G401 (cell line): ENCODE measurements at places on chromosomes 5 and 9. TPM values are rescaled to one million over a fixed set of nuclear protein-coding genes. Genes with fewer than 3 reads are reported as not detected.

Gene FIBCD1
- total RNA-seq: 2.4 and 2.6 TPM in 2 replicates

Gene GARIN3
- total RNA-seq: not detected in 2 replicates

Gene SLC34A1
- not detected in 2 replicates for total RNA-seq

Gene ZNF462
- total RNA-seq: 0.06 and 0.20 TPM in 2 replicates

Gene GAPT
- not detected in 2 replicates for total RNA-seq

Gene HTR1A
- not detected in 2 replicates for total RNA-seq

Gene RFX3
- 12.6 and 19.1 TPM in 2 replicates for total RNA-seq

Gene SETD9
- total RNA-seq: 16.0 and 43.8 TPM in 2 replicates

Gene PCDHB4
- total RNA-seq: 0.06 TPM in 1 of 2 replicates, not detected in the other

DNA sequence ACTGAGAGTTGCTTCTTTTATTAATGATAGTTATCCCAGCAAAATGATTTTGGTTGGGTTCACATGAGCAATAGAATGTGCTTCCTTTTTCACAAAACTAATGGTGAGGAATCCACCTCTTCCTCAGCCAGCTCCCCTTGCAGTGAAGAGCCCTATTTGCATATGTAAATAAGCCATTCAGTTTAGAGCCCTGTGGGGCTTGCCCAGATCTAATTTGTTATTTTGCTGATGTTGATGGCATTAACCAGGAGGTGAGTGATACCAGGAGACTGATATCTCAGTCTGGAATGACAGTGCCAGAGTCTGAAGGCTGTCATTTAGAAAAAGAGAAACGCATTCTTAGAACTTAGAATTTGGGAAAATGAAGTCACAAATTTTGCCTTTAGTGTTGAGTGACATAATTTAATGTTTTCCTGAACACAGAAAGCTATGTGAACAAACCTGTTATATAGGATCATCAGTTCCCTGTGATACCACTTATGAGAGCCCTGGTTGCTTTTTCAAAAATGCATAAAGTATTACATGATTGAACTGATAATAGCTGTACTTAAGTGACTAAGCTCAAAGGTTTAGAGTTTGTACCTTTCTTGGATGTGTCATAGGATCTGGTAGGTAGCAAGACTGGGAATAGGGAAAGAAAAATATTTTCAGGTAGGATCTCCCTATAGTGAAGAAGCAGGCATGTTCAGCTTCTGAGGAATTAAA is 271.6 kb downstream of the MAST4 start:
- DNase-seq: no peak

- DNase-seq: no peak
These were observed 207.7 kb downstream of the SPOCK1 start for GRCh38 chr5:137291436-137291835.

DNA sequence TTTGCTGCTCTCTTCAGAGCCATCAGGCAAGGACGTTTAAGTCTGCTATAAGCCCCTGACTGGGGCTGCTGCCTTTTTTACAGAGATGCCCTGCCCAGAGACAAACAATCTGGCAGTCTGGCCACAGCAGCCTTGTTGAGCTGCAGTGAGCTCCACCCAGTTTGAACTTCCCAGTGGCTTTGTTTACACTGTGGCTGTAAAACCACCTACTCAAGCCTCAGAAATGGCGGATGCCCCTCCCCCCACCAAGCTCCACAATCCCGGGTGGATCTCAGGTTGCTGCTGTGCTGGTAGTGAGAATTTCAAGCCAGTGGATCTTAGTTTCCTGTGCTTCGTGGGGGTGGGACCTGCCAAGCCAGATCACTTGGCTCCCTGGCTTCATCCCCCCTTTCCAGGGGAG is 59.7 kb upstream of the SNCAIP start:
- no peak for DNase-seq

DNA sequence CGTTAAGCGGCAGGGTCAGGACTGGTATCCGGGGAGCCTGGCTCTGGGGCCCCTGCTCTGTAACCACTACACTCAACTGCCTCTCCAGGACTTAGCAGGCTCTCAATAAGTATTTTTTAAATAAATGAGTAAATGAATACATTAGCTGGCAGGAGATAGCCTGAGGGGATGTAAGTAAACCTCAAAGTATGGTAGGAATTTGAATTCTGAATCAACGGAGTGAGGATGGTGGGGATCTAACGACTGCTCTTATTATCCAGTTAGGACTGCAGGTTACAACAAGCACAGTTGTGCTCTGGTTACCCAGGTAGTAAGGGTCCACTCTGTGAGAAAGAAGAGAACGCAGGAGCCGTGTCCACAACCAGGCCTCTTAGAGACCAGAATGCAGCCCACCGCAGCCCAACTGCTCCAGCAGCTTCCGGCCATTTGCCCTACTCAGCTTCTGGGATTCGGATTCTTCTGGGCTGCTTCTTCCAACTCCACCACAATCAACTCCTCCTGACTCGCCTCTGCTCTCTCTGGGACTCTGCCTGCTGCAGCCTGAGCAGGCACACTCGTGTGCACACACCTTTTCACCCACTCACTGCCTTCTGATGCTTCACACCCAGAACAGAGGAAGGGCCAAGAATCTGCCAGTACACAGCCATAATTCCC is 52.6 kb downstream of the MED27 start:
- no peak for DNase-seq

- no peak for DNase-seq
These were observed 439 bp downstream of the SSBP2 start for GRCh38 chr5:81750308-81751008.

DNA sequence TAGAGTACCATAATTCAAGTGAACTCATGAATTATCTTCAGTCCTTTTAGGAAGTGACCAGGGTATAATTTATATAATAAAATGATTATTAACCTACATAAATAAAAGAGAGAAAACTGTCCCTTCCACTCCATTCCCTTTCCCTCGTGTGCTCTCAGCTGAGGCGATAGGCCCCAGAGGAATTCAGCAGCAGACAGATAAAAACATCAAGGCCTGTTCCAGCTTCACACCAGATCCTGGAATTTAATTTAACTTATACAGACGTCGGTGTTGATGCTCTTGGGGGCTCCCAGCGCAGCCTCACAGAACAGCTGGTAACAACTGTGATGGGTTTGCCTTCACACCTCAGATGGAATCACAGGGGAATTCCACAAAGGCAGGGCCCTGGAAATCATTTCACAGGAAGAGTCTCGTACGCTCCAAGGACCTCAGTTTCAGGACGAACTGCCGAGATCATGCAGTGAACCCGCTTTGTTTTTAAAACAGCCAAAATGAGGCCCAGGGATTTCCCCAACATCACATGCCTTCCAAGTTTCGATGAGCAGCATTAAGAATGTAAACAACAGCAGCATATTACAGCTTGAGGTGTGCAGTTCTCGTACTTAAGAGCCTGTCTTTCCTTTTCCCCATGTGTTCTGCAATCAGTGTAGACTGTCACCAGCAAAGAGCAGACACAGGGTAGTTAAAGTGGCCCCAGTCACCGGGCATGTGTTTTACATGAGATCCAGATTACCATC is 73.6 kb upstream of the ALDH1B1 start:
- no peak for DNase-seq

DNA sequence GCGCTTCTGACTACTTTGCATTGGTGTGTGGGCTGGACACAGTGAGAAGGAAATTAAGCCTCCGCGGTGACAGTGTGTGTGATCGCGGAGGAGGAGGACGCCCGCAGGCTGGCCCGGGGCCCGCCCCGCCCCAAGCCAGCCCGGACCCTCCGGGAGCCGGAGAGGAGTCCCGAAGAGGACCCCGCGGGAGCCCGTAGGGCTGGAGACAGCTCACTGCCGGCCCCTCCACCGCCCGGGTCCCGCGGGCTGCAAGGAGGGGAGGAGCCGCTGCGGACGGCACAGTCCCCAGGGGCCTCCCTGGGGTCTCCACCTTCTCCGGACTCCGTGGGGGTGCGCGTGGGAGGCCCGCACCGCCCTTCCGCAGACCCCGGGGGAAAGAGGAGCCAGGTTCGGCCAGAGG is 146.4 kb upstream of the ERCC6L2 start:
- DNase-seq: no peak

DNA sequence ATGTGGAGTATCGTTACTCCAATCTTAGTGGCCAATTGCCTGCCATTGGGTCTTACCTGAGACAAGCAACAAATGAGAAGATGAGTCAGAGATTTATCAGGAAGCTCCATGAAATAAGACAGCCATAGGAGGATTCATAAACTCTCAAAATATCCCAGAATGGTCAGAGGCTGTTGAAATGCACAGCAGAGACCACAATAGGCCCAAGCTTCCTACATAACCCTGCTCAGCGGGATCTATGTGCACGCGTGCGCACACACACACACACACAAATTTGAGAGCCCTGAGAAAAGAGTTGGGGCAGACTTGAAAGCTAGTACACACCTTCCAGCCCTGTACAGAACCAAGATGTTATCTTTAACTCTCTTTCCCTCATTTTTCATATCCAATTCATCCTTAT is 9.8 kb downstream of the UIMC1 start:
- no peak for DNase-seq

GRCh38 chr9:114371973-114372917 is 15.5 kb downstream of the AKNA start:
- no peak for DNase-seq

GRCh38 chr5:17306726-17307091 is 89.3 kb downstream of the BASP1 start:
- DNase-seq: no peak

DNA sequence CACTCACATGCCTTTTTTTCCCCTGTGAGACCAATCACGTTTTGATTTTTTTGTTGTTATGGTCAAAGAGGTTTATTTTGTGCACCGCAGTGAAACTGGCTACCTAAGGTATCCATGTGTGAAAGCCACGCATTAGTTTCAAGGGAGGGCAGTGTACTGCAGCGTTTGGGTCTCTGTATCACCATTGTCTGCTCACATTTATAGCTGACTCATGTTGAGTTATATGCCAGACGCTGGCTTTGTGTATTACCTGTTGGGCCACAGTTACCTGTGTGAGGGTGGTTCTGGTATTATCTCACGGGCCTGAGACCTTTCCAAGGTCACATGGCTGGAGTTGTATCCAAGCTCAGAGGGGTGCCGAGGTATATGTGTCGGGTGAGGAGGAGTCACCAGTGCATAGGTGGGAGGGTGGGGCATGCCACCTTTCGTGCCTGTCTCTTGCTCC is 75.8 kb downstream of the ARHGAP26 start:
- peak; percentile 47 for DNase-seq

- no peak for DNase-seq
These were observed 87.3 kb upstream of the GRAMD2B start for GRCh38 chr5:126335886-126336285.

- no peak for DNase-seq
These were observed 39.1 kb downstream of the SH3RF2 start for GRCh38 chr5:145975361-145976066.

GRCh38 chr5:67770431-67771025 is 445.0 kb upstream of the PIK3R1 start:
- no peak for DNase-seq

DNA sequence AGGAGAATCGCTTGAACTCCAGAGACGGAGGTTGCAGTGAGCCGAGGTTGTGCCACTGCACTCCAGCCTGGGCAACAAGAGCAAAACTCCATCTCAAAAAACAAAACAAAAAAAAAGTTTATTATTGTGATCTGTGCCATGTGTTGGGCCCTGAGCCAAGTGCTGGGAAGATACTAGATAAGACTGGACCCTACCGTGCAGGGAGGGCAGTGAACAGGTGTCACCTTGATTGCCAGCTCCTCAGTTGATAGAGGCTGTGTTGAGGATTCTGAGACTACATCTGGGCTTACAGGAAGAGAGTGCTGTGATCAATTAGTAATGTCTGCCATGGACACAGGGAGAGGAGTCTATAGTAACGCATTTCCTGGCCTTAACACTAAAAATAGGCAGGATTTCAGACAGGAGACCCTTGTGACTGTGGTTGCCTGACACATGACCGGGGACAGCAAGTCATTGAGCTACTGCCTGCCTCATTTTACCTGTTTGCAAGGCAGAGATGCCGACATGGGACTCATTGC is 201.5 kb downstream of the C9orf50 start:
- DNase-seq: no peak

- peak; percentile 2 for DNase-seq
These were observed 59.1 kb downstream of the BOD1 start for GRCh38 chr5:173557123-173557903.

DNA sequence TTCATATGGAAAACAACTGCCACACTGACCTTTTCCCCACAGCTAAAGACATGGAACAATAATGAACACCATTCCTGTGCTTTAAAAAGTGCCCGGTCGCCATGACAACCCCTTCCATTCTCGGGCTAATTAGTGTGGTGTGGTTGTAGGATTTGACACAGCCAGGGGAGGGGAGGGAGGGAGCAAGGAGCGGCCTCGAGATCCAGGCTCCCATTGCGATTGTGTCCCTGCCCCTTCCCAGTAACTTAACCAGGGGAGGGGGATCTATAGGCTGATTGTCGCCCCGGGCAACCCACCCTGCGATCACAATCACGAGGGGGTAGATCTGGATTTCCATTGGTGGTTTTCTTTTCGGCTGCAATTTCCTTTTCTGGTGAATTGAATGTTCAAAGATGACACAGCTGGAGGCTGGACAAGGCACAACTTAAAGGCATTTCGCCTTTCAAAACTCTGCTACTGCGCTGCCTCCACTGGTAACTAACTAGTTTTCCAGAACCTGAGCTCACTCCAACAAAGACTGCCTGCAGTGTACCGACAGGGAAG is 96.7 kb upstream of the RETREG1 start:
- DNase-seq: no peak

DNA sequence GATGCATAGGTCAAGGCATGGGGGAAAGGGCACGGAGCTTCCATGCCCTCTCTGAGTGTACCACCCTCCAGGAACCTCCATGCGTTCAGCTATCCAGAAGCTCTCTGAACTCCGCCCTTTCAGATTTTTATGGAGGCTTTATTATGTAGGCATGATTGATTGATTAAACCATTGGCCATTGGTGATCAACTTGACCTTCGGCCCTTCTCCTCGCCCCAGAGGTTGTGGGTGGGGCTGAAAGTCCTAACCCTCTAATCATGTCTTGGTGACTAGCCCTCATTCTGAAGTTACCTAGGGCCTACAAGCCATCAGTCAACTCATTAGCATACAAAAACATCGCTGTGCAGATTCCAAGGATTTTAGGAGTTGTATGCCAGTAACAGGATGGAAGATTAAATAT is 323.7 kb upstream of the KLF4 start:
- no peak for DNase-seq

DNA sequence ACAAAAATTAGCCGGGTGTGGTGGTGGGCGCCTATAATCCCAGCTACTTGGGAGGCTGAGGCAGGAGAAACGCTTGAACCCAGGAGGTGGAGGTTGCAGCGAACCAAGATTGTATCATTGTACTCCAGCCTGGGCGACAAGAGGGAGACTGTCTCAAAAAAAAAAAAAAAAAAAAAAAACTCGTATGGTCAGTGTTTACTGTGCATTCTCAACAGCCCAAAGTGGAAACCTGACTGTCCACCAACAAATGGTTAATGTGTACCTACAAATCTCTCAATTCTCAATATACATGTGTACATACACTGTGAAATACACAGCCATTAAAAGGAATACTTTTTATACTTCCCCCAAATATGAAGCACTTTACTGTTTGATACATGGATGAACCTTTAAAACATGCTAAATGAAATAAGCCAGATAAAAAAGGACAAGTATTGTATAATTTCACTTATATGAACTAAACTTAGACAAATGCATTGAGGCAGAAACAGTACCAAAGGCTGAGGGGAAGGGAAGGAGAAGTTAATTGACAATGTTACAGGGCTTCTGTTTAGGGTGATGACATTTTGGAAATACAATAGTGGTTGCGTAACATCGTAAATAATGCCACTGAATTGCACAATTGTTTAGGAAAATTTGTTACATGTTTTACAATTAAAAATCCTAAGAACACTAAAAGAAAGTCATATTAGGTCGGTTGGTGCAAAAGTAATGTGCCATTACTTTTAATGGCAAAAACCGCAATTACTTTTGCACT is 16.5 kb downstream of the DNAJA1 start:
- DNase-seq: no peak
